Psoas muscle (tissue), 8 donors: ENCODE measurements at places on chromosomes 5 and 9. TPM values are rescaled to one million over a fixed set of nuclear protein-coding genes. Genes with fewer than 3 reads are reported as not detected.

SPOCK1 gene
- 34.9 TPM for total RNA-seq

INSL6 gene
- total RNA-seq: not detected

CLIC3 gene
- not detected for total RNA-seq

ANKRD55 gene
- total RNA-seq: not detected

CDH6 gene
- total RNA-seq: 1.6 TPM

ABLIM3 gene
- total RNA-seq: 37.2 TPM

GGTA1 gene
- total RNA-seq: 3.2 TPM

GRCh38 chr5:27381686-27382085, 343.3 kb upstream of the CDH9 start:
- no peak overlapping the region for H3K4me3 ChIP-seq
- H3K4me1 ChIP-seq: no peaks in the 10 kb centered on the region
- no peak overlapping the region for H3K27ac ChIP-seq
- no peaks in the 10 kb centered on the region for H3K27me3 ChIP-seq
- H3K36me3 ChIP-seq: no peaks in the 10 kb centered on the region
- DNase-seq: no peak

GRCh38 chr9:82968816-82969215, 94.1 kb downstream of the RASEF start:
- H3K27ac ChIP-seq: no peak overlapping the region
- DNase-seq: no peak
- no peaks in the 10 kb centered on the region for H3K36me3 ChIP-seq

GRCh38 chr9:125343518-125344275, 82.1 kb downstream of the GAPVD1 start:
- DNase-seq: no peak
- peaks cover 2% of the 10 kb centered on the region for H3K36me3 ChIP-seq
- H3K27me3 ChIP-seq: no peaks in the 10 kb centered on the region
- no peaks in the 10 kb centered on the region for H3K4me1 ChIP-seq

DNA sequence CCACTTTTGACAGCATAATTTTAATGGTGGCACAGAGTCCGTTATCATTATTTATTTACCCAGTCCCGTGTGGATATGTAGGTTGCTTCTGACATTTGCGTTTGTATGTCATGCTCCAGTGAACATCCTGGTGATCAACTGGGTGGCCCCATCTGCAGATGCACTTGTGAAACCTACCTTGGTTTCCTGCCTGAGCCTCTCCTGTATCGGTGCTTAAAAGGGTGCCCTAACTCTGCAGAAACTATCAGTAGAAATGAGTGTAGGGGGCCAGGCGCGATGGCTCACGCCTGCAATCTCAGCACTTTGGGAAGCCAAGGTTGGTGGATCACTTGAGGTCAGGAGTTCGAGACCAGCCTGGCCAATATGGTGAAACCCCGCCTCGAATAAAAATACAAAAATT, 92.1 kb upstream of the IER5L start:
- no peaks in the 10 kb centered on the region for H3K27me3 ChIP-seq
- H3K4me1 ChIP-seq: no peaks in the 10 kb centered on the region
- no peak overlapping the region for H3K4me3 ChIP-seq
- no peaks in the 10 kb centered on the region for H3K36me3 ChIP-seq
- H3K27ac ChIP-seq: no peak overlapping the region
- no peak for DNase-seq

DNA sequence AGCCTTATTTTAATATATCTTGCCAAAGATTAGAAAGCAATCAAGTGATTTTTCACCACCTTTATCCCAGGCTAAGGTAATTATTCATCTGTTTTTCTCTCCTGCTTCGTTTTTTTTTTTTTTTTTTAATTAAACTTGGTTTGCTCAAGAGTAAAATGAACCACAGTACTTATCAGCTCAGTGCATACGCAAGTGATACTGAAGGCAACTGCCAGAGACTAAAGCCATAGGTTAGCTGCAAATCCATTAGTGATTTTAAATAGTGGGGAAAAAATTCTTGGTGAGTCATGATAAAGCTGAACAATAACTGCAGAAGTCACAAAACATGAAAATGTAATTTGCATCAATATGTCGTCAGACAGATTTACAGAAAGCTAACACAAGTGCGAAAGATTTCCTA, 829.1 kb downstream of the PTPRD start:
- no peak overlapping the region for H3K27ac ChIP-seq
- DNase-seq: no peak
- no peaks in the 10 kb centered on the region for H3K27me3 ChIP-seq
- H3K4me3 ChIP-seq: no peak overlapping the region
- no peaks in the 10 kb centered on the region for H3K4me1 ChIP-seq
- H3K36me3 ChIP-seq: no peaks in the 10 kb centered on the region

GRCh38 chr9:32234451-32234850, 150.0 kb upstream of the ACO1 start:
- H3K27ac ChIP-seq: no peak overlapping the region
- H3K36me3 ChIP-seq: no peaks in the 10 kb centered on the region
- no peak for DNase-seq
- no peak overlapping the region for H3K4me3 ChIP-seq

DNA sequence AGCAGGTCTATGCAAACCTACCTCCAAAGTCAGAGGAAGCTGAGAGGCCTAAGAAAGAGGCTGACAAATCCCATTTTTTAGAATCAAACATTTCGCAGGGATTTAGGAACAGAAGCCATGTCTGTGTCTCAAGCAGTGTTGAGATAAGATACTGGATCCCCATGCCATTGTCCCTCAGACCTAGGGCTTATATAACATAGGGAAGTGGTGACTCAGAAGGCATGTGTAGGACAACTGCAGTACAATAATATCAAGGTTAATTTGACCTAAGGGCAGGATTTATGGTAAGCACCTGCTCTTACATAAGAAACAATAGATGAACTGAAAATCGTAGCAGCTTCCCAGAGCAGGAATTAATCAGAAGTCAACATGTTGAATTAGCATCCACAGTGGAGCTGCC, 459.4 kb downstream of the ANXA1 start:
- no peaks in the 10 kb centered on the region for H3K27me3 ChIP-seq
- no peak overlapping the region for H3K4me3 ChIP-seq
- DNase-seq: no peak
- no peaks in the 10 kb centered on the region for H3K36me3 ChIP-seq
- no peak overlapping the region for H3K27ac ChIP-seq

GRCh38 chr5:152056931-152057330, 132.3 kb upstream of the GLRA1 start:
- H3K4me1 ChIP-seq: no peaks in the 10 kb centered on the region
- H3K36me3 ChIP-seq: no peaks in the 10 kb centered on the region
- no peak overlapping the region for H3K4me3 ChIP-seq

GRCh38 chr9:110820381-110820780, 151.8 kb downstream of the MUSK start:
- H3K27ac ChIP-seq: no peak overlapping the region
- H3K4me1 ChIP-seq: no peaks in the 10 kb centered on the region
- no peaks in the 10 kb centered on the region for H3K36me3 ChIP-seq
- no peak overlapping the region for H3K4me3 ChIP-seq
- H3K27me3 ChIP-seq: no peaks in the 10 kb centered on the region
- no peak for DNase-seq

- H3K4me3 ChIP-seq: no peak overlapping the region
- no peak overlapping the region for H3K27ac ChIP-seq
- no peaks in the 10 kb centered on the region for H3K27me3 ChIP-seq
- no peak for DNase-seq
- no peaks in the 10 kb centered on the region for H3K36me3 ChIP-seq
Measured at GRCh38 chr5:68167195-68167651, 48.3 kb upstream of the PIK3R1 start.

- H3K4me1 ChIP-seq: no peaks in the 10 kb centered on the region
- H3K27me3 ChIP-seq: no peaks in the 10 kb centered on the region
- H3K4me3 ChIP-seq: no peak overlapping the region
- DNase-seq: no peak
Measured at GRCh38 chr5:101112645-101113044, 209.6 kb upstream of the ST8SIA4 start.
